ENCODE measurements at places on chromosomes 6 and 20. TPM values are rescaled to one million over a fixed set of nuclear protein-coding genes. Genes with fewer than 3 reads are reported as not detected.

GRCh38 chr6:75624988-75625387 lies 23.3 kb downstream of the SENP6 start:
- no peak for DNase-seq

- DNase-seq: peak; percentile 63
Measured at GRCh38 chr20:49627329-49627761, 59.4 kb upstream of the PTGIS start.

DNA sequence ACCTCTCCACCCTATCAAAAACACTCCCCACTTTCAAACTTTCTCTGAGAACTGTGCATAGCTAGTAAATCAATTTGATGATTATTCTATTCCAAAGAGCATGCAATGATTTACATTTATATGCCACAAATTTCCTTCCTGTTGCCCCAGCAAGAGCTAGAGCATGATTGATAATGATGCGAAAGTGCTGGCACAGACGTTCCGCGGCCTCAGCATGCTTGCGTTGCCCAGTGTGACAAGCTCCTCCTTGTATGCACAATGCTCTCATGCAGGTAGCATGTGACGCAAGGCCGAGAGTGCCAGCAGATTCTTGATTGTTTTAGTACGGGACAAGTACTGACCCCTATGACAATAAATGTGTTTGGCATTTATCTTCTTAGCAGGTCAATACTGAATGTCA lies 696.3 kb upstream of the SLC35B3 start:
- DNase-seq: no peak

- no peak for DNase-seq
Measured at GRCh38 chr6:36384095-36384494, 3.4 kb downstream of the ETV7 start.

- DNase-seq: peak; percentile 58
Measured at GRCh38 chr6:161233986-161234661, 39.7 kb downstream of the AGPAT4 start.

DNA sequence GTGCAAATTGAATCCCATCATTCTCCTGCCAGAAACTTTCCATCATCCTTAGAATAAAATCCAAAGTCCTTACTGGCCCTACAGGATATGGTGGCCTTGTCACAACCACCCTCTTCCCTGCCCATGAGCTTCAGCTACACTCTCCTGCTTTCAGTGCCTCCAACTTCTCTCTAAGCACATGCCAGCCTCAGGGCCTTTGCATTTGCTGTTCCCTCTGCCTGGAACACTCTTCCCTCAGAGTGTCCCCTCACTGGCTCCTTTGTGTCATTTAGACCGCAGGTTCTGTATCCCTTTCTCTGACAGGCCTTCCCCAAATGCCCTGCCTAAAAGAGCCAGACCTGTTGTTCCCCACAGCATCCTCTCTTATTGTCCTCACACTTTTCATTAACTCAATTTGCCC lies 18.2 kb downstream of the HCK start:
- DNase-seq: no peak

GRCh38 chr6:25312703-25313102 lies 33.5 kb downstream of the CARMIL1 start:
- no peak for DNase-seq

DNA sequence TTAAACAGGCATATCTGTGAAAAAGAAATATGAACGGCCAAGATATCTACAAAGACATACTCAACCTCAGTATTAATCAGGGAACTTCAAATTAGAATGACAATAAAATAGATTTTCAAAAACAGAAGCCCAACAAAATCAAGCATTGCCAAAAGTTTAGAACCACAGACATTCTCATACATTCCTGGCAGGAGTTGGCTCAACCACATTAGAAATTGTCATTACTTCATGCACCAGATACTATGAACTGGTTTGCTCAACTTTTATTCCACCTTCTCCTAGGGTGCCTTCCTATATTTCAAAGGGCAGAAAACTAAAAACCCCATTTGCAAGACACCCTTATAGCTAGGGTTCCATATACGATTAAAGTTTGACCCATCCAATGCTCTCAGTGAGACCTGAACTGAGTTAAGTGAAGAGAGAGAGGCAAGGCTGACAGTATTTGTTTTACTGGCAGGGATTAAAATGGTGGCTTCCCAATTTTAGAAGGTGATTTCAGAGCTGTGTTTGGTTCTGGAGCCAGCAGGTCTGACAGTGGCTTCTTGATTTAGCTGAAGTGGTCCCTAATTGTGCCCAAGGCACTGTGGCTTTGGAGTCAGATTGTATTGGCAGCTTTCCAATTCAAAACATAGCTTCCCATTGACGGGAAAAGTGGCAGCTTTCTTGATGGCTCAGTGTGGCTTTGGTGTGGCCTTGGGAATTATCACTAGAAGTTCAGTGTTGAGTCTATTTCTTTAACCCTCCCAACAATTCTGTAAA lies 77.1 kb upstream of the CDYL start:
- DNase-seq: no peak

DNA sequence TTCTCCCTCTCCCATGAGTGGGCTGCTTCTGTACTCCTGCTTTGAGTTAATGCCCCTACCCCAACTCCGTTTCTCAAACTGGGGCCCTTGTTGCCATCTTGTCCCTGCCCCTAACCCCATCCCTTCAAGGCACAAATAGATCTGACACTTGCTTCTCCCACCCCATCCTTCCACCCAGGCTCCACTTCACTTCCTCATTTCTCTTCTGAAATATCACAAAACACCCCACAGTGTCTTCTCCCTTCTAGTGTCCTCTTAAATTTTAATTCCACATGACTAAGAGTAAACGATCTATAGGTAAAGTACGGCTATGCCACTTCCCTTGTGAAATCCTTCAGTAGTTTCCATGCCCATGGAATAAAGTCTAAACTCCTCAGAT lies 571.6 kb upstream of the NOX3 start:
- no peak for DNase-seq

DNA sequence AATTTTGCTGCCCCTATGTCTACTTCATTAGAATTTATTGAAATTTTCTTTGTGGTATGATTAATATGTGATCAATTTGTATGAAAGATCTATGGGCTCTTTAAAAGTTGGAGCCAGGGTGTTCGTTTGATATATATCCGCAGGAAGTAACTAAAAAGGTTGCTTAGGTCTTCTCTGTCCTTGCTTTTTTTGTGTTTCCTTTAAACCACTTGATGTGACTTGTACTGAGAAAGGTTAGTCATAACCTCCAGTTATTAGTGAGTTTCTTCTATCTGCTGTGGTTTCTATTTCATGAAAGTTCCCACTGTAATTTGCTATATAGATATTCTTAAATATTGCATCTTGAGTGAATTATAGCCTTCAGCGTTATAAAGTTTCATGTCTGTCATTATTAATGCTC lies 585.3 kb upstream of the ARID1B start:
- no peak for DNase-seq

- peak; percentile 59 for DNase-seq
Measured at GRCh38 chr6:108835218-108835850, 12.9 kb upstream of the ARMC2 start.

DNA sequence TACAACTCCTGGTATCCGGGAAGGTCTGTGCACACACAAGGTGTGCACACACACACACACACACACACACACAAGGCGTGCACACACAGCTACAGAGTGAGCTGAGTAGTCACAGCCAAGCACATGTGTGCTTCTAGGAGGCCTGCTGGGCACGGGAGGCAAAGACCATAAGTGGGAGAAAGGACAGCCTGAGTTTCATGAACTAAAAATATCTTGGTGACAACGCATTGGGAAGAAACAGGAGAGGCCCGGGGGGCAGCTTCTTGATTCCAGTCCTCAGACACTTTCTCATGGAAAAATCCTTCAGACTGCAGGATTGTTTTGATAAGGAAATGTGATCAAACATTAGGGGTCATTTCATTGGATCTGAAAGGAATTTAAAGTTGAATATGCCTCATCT lies 2.6 kb downstream of the TRAF3IP2 start:
- DNase-seq: no peak

GRCh38 chr20:49874696-49875095 lies 40.6 kb downstream of the SPATA2 start:
- DNase-seq: no peak

DNA sequence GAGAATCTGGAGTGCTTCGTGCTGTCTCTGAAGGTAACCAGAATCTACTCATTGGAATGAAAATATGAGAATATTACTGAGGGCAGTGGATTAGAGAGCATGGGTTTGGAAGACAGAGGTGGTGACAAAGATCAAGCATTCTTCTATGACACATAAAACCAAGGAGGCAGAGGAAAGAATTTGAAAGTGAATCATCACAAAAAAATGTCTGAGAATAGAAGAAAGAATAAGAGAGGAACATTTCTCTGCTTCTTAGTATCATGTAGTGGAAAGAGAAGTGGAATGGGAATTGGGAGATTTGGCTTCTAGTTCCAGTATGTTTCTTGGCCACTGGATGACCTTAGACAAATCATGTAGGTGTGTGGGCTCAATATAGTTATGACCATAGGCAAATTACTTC lies 474.0 kb downstream of the TFAP2B start:
- DNase-seq: no peak

- DNase-seq: no peak
Measured at GRCh38 chr6:27144740-27145079, 102.8 kb upstream of the PRSS16 start.

GRCh38 chr6:146896960-146897701 lies 298.4 kb downstream of the ADGB start:
- no peak for DNase-seq

GRCh38 chr6:121884620-121885019 lies 449.2 kb downstream of the GJA1 start:
- no peak for DNase-seq

- no peak for DNase-seq
Measured at GRCh38 chr6:76166874-76167273, 94.4 kb upstream of the IMPG1 start.

DNA sequence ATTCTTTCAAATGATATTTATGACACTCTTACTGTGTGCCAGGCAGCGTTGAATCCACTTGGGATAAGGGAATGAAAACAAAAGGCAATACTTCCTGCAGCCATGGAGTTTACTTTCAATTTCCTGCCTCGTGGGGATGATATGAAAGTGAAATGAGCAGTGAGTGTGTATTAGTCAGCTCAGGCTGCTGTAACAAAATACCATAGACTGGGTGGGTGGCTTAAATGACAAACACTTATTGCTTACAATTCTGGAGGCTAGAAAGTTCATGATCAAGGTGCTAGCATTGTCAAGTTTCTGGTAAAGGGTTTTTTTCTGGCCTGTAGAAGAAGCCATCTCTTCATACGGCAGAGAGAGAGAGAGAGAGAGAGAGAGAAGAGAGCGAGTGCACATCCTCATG lies 41.7 kb downstream of the TSHZ2 start:
- no peak for DNase-seq

- no peak for DNase-seq
Measured at GRCh38 chr6:10413850-10414738, 780 bp downstream of the TFAP2A start.

- DNase-seq: no peak
Measured at GRCh38 chr20:41854765-41855164, 236.6 kb upstream of the CHD6 start.

- no peak for DNase-seq
Measured at GRCh38 chr6:159964046-159964445, 4.8 kb upstream of the IGF2R start.

DNA sequence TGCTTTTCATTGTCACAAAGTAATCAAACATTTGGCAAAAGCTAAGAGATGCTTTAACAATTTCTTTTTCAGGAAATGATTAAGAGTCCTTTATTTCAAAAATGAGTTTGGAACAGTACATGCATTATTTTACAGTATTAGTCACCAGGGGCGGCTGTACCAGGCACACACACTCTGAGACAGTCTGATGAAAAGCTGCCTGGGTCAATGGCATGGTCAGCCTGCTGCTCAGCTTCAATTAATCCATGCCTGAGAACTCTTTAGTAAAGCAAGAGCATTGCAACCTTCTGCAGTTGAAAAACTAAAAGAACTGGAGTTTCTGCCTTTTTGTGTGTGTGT lies 105.5 kb downstream of the TULP4 start:
- no peak for DNase-seq

- no peak for DNase-seq
Measured at GRCh38 chr6:31352310-31352682, 4.7 kb downstream of the HLA-B start.

DNA sequence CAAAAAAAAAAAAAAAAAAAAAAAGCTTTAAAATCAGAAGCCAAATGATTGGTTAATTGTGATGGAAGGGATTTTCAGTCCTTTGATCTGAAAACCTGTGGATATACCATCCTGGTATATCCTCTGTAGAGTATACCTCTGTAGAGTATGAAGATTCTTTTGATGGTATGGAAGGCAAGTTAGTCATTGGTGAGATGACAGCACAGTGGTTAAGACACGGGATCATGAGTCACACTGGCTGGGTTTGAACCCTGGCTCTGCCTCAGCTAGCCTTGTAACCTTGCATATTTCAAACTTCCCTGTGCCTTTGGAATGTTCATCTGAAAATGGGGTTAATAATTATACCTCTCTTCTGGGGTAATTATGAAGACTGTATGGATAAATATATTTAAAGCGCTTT lies 179.3 kb downstream of the CARMIL1 start:
- DNase-seq: no peak

GRCh38 chr6:79236711-79237110 lies 2.2 kb upstream of the HMGN3 start:
- DNase-seq: no peak

DNA sequence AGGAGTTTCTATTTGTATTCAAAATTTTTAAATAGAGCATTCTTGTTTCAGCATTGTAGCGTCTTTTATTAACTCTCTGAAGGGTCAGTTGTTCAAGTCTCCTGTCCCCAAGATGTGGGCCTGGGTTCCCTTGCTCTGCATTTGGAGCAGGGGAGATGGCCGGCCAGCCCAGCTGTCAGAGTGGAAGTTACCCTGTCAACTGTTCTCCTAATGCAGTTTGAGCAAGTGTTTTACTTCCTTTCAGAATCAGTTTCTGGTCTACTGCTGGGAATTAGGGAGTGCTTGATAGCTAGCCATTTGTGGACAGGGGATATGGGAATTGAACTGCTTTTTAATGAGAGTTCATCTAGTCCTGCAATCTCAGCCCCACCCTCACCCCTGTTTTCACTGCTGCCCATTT lies 116.6 kb downstream of the QKI start:
- DNase-seq: no peak

Gene TRIM10
- total RNA-seq: not detected

Gene GPR6
- total RNA-seq: not detected

Gene MOG
- total RNA-seq: not detected

Gene HEY2
- 1.4 TPM for total RNA-seq

Gene SMPDL3A
- 27.4 TPM for total RNA-seq

Gene GATA5
- 2.5 TPM for total RNA-seq

Gene ERVFRD-1
- total RNA-seq: 0.09 TPM

Gene SOX18
- 40.3 TPM for total RNA-seq

Gene DDX43
- 1.2 TPM for total RNA-seq

All from left lung (tissue), 14 donors.